NCI-H2029 (cell line): ENCODE measurements at places on chromosomes 7 and 10.

DNA sequence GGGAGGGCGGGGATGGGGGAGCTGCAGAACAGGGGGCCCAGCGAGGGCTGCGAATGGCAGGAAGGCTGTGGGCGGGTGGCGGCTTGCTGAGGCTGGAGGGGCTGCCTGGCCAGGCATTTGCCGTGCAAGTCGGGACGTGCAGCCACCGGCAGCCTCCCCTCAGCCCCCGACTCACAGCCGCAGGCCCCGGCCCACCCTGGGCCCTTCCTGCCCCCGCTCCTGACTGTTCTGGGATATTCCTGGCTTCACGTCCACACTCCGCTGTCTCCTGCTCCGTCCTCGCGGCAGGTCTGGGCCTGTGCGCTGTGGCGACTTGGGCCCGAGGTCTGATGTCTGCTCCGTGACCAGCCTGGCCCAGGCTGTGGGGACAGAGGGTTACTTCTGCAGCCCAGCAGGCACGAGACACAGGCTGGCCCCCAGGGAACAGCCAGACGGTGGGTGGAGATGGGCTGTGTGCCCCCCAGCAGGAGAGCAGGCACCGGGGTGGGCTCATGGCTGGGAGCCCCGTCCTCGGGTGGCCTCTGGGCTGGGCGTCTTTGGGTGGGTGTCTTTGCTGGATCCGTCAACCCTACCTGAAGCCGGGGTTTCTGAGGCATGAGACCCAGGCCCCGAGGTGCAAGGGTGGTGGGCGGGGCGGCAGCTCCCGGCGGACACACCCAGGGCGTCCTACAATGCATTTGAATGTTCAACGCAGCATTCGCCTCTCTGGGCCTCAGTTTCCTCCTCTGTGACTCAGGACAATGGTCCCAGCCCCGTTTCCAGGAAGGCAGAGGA is 86.5 kb downstream of the FOXL3 start:
- DNase-seq, result no peak

DNA sequence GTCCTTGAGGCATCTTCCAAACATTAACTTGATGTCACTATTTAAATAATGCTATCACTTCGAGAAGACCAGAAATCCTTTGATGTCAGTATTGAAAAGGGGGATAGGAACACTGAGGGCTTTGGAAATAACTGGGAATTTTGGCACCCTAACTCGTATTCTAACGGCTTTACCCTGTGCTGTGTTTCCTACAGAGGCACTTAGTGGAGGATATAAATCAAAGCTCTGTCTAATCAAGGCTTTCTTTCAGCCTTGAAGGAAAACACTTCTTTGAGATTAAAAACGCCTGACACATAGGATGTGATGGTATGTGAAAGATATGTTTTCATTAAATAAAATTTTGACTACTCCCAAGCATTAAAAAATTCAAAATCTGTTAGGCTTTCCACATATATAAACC is 62.3 kb downstream of the CREB5 start:
- no peak for DNase-seq

- no peak for DNase-seq
Observed at GRCh38 chr10:68742397-68742796, 21.4 kb downstream of the CCAR1 start.

DNA sequence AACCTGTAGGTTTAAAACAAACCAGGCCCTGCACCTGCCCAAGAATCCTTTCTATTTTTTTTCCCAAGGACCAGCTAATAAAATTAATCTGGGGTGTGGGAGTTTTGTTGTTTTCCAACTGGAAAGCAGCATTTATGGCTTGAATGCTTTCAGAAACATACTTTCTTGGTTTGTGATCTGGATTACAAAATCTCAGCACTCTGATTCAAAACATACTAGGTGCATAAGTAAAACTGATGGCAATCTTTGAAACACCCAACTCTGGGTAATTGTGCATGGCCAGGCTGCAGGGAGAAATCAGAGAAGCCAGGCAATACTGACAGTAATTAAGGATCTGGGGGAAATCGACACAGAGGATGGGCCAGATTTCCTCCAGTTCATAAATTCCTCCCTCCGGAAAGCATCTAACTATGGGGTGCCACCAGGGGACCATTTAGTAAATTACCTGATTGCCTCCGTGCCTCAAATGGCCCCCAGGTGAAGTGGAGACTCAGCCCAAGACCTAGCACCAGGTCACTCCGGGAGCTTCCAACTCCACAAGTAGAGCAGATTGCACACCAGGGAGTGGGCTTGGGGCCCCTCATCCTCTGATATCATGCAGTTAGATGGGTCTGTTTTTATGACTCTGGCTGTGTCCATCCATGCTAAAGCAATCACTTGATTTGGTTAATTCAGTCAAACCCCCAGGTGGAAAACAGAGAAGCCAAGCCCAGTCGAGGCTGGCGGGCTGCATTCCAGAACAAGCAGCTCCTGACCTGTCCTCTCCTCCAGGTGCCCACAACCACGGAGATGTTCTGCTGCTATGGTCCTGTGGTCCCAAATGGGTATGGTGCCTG is 15.2 kb upstream of the C10orf53 start:
- no peak for DNase-seq

- DNase-seq, result no peak
Observed at GRCh38 chr7:103704701-103705100, 258.7 kb upstream of the SLC26A5 start.

DNA sequence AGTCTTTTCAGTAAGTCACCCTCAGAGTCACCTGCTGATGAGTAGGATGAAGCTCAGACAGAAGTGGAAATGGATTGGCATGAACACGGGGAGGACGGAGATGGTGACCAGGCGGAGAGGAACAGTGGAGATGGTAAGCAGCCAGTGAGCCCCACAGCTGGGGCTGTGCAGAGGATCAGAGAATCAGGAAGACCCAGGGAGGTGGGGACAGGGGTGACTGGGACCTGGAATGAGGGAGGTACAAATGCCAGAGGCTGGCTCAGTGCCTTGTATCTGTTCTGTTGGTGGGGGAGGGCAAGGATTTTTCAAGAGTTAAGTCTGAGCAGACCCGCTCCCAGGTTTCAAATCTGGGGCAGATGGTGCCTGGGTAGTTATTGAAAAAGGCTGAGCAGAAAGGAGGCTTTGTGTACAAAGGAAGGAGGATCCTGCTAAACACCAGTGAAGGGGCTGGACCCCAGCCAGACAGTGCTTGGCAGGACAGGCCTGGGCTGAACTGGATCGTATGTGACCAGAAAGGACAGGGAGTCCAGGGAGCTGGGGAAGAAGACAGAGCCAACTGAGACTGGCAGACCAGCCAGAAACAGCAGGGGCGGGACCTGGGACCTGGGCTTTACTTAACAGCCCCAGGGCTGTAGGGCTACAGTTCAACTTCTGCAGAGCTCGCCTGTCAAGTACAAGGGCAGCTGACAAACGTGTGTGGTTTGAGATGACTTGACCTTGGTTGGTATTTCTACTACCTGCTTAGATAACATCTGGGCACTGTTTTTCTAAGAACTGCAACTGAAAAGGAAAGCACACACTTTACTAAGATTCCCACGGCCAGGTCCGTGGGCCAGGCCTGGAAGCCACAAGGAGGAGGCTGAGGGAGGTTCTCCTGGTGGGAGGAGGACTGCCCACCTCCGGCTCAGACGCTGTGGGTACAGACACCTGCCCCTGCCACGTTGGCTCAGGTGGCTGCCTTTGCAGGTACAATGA is 13.2 kb upstream of the FRMPD2 start:
- peak; percentile 42 for DNase-seq

GRCh38 chr7:65239707-65240352 is 133.8 kb upstream of the ZNF92 start:
- no peak for DNase-seq

GRCh38 chr7:112185005-112185834 is 21.0 kb downstream of the DOCK4 start:
- no peak for DNase-seq

- DNase-seq, result no peak
Observed at GRCh38 chr10:12726971-12727831, 274.3 kb downstream of the CCDC3 start.

- DNase-seq, result no peak
Observed at GRCh38 chr10:60446851-60447250, 57.2 kb upstream of the ANK3 start.
